Stimulated activated CD8-positive, alpha-beta memory T cell treated with anti-CD3 and anti-CD28 coated beads, Interleukin-12 subunit alpha, Interleukin-12 subunit beta, amount 100 ng/mL, for 4 hours (primary cell): ENCODE measurements at places on chromosomes 4 and X.

- no peak for DNase-seq
These were observed 91.1 kb downstream of the TMEM47 start for GRCh38 chrX:34565981-34566380.

DNA sequence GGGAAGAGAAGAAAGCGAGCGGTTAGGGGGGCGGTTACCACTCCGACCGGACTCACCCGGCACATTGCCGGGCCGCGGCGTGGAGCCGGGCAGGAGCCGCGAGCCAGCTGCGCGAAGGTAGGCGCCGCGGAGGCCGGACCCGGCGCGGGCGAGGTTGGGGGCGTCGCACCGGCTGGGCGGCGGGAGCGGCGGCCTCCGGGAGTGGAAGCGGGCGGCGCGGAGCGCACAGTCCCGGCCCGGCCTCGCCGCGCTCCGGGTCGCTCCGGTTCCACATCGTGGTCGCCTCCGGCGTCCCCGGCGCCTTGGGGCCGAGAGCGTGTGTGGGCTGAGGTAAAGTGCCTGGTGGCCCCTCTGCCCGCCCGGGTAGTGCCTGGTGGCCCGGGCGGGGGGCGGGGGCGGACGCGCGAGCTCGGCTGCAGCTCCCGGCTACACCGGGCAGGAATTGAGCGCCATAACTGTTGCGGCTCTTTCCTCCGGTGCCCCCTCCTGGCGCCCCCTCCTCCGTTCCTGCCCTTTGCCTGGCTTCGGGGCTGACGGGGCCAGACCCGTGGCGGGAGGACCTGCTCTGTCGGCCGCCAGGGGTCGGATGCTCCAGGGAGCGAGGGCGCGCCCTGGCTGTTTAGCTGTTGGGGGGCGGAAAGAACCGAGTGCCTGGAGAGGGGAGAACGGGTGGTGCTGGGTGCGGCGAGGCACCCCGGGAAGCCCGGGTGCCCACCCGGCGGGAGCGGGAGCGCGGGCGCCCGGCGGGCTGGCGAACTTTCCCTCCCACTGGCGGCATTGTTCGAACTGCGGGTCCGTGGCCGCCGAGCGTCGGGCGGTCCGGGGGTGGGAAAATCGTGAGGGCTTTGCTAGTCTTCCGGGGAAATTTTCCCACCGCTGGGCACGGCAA is 626 bp downstream of the JADE3 start:
- no peak for DNase-seq

DNA sequence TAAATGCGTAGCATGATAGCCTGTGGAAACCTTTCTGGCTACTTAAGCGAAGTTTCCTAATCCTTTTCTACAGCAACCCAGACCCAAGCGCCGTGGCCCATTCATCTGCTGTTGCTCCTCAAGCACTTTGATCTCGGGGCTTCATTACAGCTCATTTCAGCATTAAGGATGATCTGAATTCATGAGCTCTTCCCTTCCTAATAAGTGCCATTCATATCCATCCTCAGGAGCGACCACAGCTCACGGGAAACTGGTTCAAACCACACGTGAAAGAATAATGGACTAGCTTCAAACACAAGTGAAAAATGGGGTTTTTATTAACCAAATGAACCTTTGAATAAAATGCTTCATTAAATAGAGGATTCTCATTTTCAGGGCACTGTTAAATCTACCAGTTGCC is 202.6 kb upstream of the LEF1 start:
- no peak for DNase-seq

DNA sequence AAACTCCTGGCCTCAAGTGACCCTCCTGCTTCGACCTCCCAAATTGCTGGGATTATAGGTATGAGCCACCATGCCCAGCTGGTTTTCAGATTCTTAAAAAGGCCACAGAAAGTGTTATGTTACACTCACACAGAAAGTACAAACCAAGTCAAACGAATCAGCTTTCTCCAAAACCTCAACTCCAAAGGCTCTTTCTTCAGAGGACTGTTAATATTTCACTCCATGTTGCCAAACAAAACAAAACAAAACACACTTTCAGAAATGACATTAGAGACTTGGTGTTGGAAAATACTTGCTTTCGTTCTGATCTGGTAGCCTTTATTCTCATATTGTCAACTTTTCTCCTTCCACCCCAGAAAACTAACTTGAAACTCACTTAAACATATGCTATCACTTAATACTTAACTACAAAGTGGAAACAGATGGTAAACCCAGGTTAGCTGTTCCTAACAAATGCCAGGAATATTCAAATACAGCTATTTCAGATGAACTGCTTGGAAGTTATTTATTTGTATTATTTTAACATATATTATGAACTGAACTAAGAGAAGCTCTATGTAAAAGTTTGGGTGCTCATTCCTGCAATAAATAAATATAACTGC is 34.7 kb downstream of the RLIM start:
- DNase-seq: no peak

DNA sequence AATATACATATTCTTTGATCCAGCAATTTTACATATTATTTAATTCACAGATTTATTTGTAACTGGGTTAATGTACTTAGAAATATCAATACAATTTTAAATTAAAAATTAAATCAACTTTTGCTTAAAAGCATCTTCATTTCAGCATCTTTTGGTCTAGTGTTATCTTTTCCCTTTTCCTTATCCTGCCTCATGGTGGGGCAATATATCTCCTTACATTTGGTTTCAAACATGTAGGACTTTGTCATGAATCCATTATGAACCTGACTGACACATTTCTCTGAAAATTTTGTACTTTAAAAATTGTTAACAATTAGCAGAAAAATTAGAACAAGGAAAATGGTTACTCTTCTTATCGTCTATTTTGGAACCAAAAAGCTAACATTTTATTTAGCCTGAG is 42.8 kb upstream of the ANK2 start:
- no peak for DNase-seq

- no peak for DNase-seq
These were observed 167.4 kb upstream of the NAP1L5 start for GRCh38 chr4:88865046-88865445.

- DNase-seq: no peak
These were observed 66.7 kb upstream of the DHX15 start for GRCh38 chr4:24650849-24651640.
